ENCODE measurements at places on chromosomes 6 and 20.
A peak's percentile ranks its signal among the peaks of the same experiment; 100 is the strongest.

GRCh38 chr20:835608-836045, 2.1 kb downstream of the FAM110A start:
- H3K4me3 ChIP-seq: peak overlapping the region; percentile 71
- H3K27ac ChIP-seq: peak overlapping the region; percentile 7
- H3K36me3 ChIP-seq: no peaks in the 10 kb centered on the region
- peaks cover 8% of the 10 kb centered on the region for H3K27me3 ChIP-seq
- peaks cover 46% of the 10 kb centered on the region for H3K4me1 ChIP-seq
- DNase-seq: no peak

GRCh38 chr6:79543886-79544285, 6.7 kb upstream of the LCA5 start:
- H3K27ac ChIP-seq: no peak overlapping the region
- no peak overlapping the region for H3K4me3 ChIP-seq
- peaks cover 4% of the 10 kb centered on the region for H3K36me3 ChIP-seq
- peaks cover 8% of the 10 kb centered on the region for H3K4me1 ChIP-seq

GRCh38 chr6:139473231-139473701, 98.8 kb upstream of the CITED2 start:
- H3K36me3 ChIP-seq: no peaks in the 10 kb centered on the region
- H3K4me3 ChIP-seq: no peak overlapping the region
- no peaks in the 10 kb centered on the region for H3K27me3 ChIP-seq

GRCh38 chr6:100846276-100846675, 34.9 kb downstream of the ASCC3 start:
- DNase-seq: peak; percentile 2
- H3K4me3 ChIP-seq: no peak overlapping the region
- no peaks in the 10 kb centered on the region for H3K27me3 ChIP-seq
- H3K27ac ChIP-seq: no peak overlapping the region
- H3K4me1 ChIP-seq: peaks cover 62% of the 10 kb centered on the region

- no peak overlapping the region for H3K4me3 ChIP-seq
- no peak overlapping the region for H3K27ac ChIP-seq
Measured at GRCh38 chr6:140897349-140897748, 1235.4 kb upstream of the GJE1 start.

DNA sequence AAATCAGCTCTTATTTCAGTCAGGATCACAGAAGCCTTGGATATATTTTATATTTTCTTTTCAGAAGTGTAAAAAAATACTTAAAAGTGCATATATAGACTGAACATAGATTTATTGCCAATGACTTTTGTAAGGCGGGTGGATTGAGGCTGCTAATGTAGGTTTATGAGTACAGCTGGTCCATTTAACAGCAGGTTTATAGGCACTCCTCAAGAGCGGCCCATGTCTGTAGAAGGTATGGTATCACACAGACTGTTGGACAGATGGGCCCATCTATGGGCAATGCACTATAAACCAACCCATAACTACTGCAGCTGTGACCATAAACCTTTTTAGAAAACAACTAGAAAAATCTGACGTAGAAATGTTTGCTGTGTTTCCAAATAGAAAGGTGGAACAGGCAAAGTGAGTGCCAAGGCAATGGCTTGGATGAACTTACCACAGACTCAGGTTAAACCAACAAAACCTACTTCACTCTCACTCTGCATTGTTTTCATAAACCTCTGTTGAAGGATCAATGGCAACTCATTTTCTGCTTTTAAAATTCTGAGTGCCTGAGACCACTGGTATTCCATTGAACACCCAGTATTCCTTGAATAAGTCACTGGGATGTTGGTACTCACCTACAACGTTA, 170.6 kb upstream of the EYA4 start:
- no peak for DNase-seq
- no peak overlapping the region for H3K4me3 ChIP-seq
- H3K27ac ChIP-seq: no peak overlapping the region

DNA sequence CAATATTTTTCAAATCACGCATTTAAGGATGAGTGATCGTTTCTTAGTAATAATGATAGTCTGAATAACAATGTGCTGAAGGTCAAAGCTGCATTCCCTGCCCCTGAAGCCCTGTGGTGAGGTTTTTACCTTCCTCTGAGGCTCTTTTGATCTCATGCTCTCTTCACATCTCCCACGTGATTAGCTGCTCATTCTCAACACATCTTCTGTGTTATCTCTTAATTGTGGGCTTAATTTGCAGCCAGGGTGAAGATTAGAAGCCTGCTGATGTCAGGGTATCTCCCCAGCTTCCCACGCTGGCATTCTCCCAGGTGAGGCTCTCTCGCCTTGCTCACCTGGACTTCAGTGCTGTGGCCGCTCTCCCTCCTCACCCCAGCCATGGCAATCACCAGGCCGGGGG, 109.7 kb upstream of the FOXQ1 start:
- H3K27me3 ChIP-seq: no peaks in the 10 kb centered on the region
- no peak for DNase-seq
- H3K27ac ChIP-seq: no peak overlapping the region
- no peaks in the 10 kb centered on the region for H3K4me1 ChIP-seq
- H3K36me3 ChIP-seq: no peaks in the 10 kb centered on the region

GRCh38 chr6:10184371-10185227, 230.3 kb downstream of the TFAP2A start:
- H3K27ac ChIP-seq: no peak overlapping the region
- no peak for DNase-seq
- H3K36me3 ChIP-seq: no peaks in the 10 kb centered on the region
- H3K4me3 ChIP-seq: no peak overlapping the region
- no peaks in the 10 kb centered on the region for H3K4me1 ChIP-seq

DNA sequence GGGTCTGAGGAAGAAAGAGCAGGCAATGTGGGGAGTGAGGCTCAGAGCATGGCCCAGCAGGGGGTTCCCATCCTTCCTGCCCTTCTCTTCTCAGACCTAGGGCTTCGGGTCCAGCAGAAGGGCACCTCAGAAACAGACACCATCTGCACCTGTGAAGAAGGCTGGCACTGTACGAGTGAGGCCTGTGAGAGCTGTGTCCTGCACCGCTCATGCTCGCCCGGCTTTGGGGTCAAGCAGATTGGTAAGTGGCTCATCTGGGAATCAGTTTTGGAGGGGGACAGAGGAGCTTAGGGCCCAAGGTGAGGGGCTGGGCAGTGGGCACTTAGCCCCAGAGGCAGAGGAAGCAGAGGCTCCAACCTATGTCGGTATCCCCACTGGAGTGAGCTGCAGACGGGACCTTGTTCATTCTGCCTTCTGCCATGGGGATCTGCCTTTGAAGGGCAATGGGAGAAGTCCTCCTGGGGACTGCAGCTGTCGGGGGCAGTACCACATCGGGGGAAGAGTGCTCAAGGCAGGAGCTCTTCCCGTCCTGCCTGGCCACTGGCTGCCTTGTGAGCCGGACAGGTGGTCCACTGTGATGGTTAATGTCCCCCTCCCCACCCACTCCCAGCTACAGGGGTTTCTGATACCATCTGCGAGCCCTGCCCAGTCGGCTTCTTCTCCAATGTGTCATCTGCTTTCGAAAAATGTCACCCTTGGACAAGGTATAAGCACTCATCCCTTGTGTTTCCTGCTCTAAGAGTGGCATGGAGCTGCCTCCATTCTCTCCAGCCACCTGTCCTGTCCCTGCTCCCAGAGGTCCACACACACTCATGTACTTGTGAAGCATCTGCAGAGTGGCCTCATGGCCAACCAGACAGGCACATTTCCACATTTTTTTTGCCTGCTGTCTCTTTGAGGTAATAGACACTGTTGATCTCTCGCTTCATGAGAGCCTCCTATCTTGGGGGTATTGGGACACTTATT, 4.7 kb downstream of the CD40 start:
- H3K4me1 ChIP-seq: peaks cover 21% of the 10 kb centered on the region
- DNase-seq: no peak
- H3K4me3 ChIP-seq: no peak overlapping the region
- peaks cover 25% of the 10 kb centered on the region for H3K36me3 ChIP-seq
- H3K27ac ChIP-seq: no peak overlapping the region
- no peaks in the 10 kb centered on the region for H3K27me3 ChIP-seq

GRCh38 chr20:38198238-38198861, 33.3 kb upstream of the TGM2 start:
- no peak overlapping the region for H3K4me3 ChIP-seq
- H3K36me3 ChIP-seq: no peaks in the 10 kb centered on the region
- no peaks in the 10 kb centered on the region for H3K27me3 ChIP-seq
- DNase-seq: no peak
- no peak overlapping the region for H3K27ac ChIP-seq

- H3K4me3 ChIP-seq: no peak overlapping the region
- peaks cover 14% of the 10 kb centered on the region for H3K27me3 ChIP-seq
- no peak for DNase-seq
- no peaks in the 10 kb centered on the region for H3K36me3 ChIP-seq
- H3K27ac ChIP-seq: no peak overlapping the region
Measured at GRCh38 chr6:37570482-37571133, 70.9 kb upstream of the CCDC167 start.

GRCh38 chr20:34220561-34220960, 20.7 kb upstream of the ASIP start:
- no peak overlapping the region for H3K4me3 ChIP-seq
- H3K4me1 ChIP-seq: peaks cover 13% of the 10 kb centered on the region
- DNase-seq: no peak
- H3K27me3 ChIP-seq: peaks cover 6% of the 10 kb centered on the region
- no peak overlapping the region for H3K27ac ChIP-seq
- no peaks in the 10 kb centered on the region for H3K36me3 ChIP-seq

DNA sequence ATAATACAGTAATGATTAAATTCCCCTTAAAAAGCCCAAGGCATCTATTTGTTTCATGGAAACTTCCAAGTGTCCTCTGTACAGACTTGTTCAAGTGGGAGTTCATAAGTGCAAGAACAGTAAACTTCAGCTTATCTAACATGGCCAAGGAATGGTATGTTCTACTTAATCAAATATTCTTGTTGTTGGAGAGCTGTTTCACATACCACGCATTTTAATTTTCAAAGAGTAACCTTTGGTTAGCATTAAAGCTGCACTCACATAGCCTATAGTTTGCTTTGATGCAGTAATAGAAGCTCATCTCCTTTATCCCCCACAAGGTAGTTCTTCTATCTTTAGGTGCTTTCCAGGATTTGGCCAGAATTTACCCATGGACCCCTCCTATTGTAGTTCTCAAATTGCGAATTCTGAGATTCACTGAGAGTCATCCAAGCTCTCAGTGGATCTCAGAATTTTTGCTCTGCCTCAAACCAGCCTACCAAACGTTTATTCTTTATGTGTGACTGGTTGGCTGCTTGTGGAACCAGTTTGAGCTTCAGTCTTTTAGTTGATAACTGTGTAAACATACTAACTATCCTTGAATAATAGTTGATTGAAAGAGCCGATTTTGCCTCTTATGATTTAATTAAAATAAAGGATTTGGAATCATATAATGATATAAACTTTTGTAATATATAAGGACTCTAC, 668.0 kb upstream of the FLRT3 start:
- H3K36me3 ChIP-seq: no peaks in the 10 kb centered on the region
- no peak for DNase-seq
- H3K4me1 ChIP-seq: no peaks in the 10 kb centered on the region
- no peak overlapping the region for H3K4me3 ChIP-seq

DNA sequence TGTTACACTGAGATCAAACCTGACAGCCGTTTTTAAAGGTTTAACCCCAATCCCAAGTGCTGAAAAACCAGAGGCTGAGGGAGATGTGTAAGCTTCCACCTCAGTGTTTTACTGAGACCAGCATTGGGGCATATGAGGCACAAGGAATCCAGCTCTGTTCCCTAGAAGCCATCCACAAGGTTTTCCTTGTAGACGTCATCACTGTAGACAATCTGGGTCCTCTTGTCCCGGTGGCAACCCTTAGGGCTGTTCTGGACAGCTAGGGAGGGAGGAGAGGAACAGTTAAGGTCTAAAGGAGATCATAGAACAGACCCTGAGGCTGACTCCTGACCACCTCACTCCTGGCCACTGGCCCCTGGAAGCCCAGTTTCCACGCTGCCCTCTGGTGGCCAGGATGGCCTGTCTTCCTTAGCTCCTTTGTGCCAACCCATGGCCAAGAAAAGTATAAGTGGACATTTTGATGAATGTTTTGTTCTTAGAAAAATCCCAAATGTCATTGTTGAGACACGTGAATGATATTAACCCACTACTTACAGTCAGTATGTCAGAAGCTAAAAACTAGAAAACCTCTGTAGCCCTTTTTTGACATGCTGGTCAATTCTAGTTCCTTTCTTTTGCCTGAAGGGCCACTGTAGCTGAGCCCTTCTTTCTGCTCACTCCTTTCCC, 6.4 kb downstream of the CFB start:
- H3K4me1 ChIP-seq: peaks cover 1% of the 10 kb centered on the region
- H3K36me3 ChIP-seq: peaks cover 31% of the 10 kb centered on the region
- peaks cover 5% of the 10 kb centered on the region for H3K27me3 ChIP-seq

- H3K36me3 ChIP-seq: no peaks in the 10 kb centered on the region
- H3K4me1 ChIP-seq: peaks cover 17% of the 10 kb centered on the region
- H3K27ac ChIP-seq: no peak overlapping the region
- peaks cover 11% of the 10 kb centered on the region for H3K27me3 ChIP-seq
- H3K4me3 ChIP-seq: no peak overlapping the region
Measured at GRCh38 chr6:3359973-3360726, 96.7 kb downstream of the SLC22A23 start.

GRCh38 chr6:88982720-88983119, 19.3 kb upstream of the RNGTT start:
- peak; percentile 52 for DNase-seq
- no peak overlapping the region for H3K27ac ChIP-seq
- no peak overlapping the region for H3K4me3 ChIP-seq
- no peaks in the 10 kb centered on the region for H3K36me3 ChIP-seq
- no peaks in the 10 kb centered on the region for H3K27me3 ChIP-seq

GRCh38 chr6:13615792-13616120, 621 bp downstream of the NOL7 start:
- peak; percentile 35 for DNase-seq
- peaks cover 48% of the 10 kb centered on the region for H3K4me1 ChIP-seq
- peaks cover 9% of the 10 kb centered on the region for H3K27me3 ChIP-seq
- peak overlapping the region; percentile 96 for H3K4me3 ChIP-seq
- H3K36me3 ChIP-seq: peaks cover 8% of the 10 kb centered on the region

DNA sequence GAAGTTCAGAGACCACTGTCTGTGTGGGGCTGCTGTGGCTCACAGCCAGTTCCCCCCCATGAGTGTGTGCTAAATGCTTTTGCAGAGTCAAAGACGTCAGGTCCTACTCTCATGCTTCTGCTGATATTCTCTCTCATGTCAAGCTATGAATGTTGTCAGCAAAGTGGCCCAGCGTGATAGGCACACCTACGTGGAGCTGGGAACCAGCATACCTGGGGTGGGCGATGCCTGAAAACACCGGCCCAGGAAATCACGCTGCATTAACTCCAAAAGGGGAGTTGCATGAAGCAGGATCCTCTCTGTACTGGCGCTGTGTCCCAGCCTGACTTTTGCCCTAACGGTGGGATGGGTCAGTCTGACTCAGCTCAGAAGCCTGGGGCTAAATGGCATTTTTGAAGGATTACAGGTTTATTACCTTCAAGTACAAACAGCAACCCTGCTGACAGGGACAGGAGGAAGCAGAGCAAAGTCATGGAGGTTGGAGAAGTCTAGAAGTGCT, 9.0 kb upstream of the MRPS10 start:
- H3K4me3 ChIP-seq: no peak overlapping the region
- no peak overlapping the region for H3K27ac ChIP-seq
- H3K27me3 ChIP-seq: no peaks in the 10 kb centered on the region
- no peaks in the 10 kb centered on the region for H3K4me1 ChIP-seq
- DNase-seq: no peak

DNA sequence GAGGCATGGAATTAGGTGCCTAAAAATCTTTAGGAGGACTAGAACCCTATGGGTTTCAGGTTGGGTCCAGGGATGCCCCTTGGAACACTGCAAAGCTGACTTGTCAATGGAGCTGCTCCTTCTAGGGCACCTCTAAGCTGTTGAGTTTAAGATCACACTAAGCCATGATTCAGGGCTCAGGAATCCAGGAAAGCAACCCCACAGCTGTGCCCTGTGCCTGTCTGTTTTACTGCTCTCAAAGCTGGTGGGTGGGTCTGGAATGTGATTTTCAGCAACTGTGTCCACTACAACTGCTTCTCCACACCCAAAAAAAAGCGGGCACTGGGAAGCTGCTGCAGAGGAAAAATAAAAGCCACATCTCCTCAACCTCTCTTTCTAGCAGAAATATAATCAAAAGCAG, 310.4 kb upstream of the MOCS1 start:
- H3K4me3 ChIP-seq: no peak overlapping the region
- H3K4me1 ChIP-seq: no peaks in the 10 kb centered on the region
- no peaks in the 10 kb centered on the region for H3K36me3 ChIP-seq
- H3K27ac ChIP-seq: no peak overlapping the region

Data from immature natural killer cell (primary cell).